IMR-90 (cell line): ENCODE measurements at places on chromosomes 16 and 17.

DNA sequence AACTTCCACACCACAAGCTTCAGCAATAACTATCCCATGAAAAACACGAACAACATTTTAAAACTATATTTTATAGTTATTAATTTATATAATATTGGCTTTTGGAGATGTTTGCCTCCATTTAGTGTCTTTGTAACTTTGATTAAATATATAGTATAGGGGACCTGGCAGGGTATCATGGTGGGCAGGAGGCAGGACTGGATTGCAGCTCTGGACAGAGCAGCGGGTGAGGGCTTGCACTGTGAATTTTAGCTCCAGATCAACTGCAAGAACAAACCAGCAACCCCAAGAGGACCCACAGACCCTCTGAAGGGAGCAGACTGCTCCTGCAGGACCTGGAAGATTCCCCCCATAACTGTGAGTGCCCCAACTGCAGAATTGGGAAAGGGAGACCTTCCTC lies 777.9 kb downstream of the KCNJ2 start:
- no peak for DNase-seq

GRCh38 chr16:2022723-2023091 lies 3.1 kb downstream of the NPW start:
- DNase-seq = peak; percentile 26

DNA sequence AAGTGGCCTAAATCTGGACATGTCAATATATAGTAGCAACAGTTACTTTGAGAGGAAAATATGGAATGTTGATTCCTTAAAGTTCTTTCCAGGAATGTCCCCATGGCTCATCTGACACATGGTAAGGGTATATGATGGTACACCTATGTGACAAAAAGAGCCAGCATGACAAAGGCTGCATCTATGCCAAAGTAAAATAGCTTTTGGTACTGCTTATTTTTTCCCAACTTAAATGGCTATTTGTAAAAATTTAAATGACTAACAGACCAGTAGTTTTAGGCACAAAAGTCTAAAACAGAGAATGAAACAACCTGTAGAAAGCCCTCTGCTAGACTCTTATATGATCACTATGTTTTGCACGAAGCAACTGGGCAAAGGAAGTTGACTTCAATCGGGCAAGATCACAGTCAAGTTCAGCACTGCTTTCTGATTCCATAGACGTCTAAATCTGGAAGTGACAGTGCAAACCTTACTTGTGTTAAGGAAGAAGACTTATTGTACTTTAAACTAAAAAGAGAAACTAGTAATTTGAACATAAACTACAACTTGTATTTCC lies 135.1 kb downstream of the SKAP1 start:
- no peak for DNase-seq

- DNase-seq = no peak
Measured at GRCh38 chr16:143456-143855, 5.0 kb upstream of the NPRL3 start.

DNA sequence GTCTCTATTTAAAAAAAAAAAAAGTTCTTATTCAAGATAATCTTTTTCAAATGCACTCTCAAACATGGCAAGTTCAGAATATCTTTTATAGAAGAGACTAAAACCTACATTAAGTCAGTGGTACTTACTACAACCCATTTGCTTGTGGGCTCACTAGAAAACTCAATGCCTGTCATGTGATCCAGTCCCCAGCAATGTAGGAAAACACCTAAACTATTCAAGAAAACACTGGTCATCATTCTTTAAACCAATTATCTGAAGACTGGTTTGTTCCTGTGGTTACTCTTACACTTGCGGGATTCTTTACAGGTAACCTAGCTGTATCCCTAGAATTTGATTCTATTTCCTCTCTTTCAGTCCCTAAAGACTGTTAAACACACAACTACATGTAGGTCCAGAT lies 19.6 kb downstream of the MED13 start:
- no peak for DNase-seq

GRCh38 chr17:10229181-10229580 lies 30.8 kb upstream of the GAS7 start:
- no peak for DNase-seq

- DNase-seq = peak; percentile 16
Measured at GRCh38 chr17:18143044-18143936, 34.7 kb downstream of the MYO15A start.

DNA sequence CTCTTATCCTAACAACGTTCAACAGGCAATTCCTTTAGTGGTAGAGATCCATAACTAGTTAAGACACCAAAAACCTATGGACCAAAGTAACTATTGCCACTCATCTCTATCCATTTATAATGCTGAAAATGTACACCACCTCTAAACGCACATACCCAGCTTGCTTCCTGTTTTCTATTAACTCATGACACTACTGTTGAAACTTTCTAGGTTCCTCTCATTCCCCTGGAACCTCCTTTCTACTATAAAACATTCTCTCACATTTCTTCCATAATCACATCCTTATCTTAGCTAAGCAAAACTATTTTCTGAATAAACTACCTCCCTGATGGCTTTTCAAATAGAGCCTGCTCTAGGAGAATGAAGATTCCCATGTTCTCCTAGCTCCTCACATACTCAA lies 42.9 kb upstream of the KSR1 start:
- no peak for DNase-seq

GRCh38 chr17:67624886-67625656 lies 92.7 kb upstream of the NOL11 start:
- no peak for DNase-seq

DNA sequence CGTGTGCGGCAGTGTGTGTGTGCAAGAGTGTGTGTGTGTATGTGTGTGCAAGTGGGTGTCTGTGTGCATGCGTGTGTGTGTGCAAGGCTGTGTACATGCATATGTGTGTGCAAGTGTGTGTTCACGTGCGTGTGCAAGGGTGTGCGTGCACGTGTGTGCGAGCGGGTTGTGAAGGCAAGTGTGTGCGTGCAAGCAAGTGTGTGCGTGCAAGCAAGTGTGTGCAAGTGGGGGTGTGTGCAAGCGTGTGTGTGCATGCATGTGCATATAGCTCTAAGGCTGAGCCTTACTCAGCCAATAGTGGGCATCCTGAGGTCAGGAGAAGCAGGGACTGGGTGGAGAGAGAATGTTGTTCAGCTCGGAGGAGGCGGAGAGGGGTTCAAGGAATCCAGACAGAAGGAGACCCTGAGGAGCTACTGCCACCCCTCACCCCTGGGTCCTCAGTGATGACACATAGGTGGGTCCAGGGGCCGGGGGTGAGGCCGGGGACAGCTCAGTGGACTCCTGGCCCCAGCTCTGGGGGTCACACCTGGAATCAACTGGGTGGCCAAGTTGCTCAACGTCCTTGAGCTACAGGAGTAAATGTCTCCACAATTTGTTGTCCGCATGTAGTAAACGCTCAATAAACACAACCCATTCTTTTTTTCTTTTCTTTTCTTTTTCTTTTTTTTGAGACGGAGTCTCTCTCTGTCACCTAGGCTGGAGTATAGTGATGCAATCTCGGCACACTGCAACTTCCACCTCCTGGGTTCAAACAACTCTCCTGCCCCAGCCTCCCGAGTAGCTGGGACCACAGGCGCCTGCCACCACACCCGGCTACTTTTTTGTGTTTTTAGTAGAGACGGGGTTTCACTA lies 1.8 kb downstream of the PRR29 start:
- no peak for DNase-seq

GRCh38 chr17:32636598-32637218 lies 149.9 kb downstream of the CDK5R1 start:
- no peak for DNase-seq

DNA sequence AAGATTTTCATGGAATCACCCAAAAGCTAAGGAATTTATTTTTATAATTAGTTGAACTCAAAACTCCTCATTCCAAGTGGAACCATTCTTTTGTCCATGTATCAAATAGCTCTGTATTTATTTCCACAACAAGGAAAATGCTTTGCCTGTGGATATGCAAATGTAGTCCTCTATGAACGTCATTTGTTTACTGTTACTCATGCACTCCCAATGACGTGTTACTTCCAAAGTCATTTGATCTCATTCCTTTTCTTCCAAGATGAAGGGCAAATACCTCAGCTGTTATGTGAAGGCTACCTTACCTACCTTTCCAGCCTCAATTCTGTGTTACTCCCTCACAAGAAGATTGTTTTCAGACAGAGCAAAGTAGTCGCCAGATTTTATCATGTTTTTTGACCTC lies 83.7 kb downstream of the ITFG1 start:
- DNase-seq = peak; percentile 82

GRCh38 chr17:49016775-49017463 lies 19.7 kb downstream of the IGF2BP1 start:
- peak; percentile 80 for DNase-seq

GRCh38 chr16:78597809-78598570 lies 498.5 kb downstream of the WWOX start:
- DNase-seq = no peak

- DNase-seq = no peak
Measured at GRCh38 chr17:60073621-60074020, 5.1 kb downstream of the HEATR6 start.

GRCh38 chr17:80426671-80427326 lies 11.8 kb downstream of the ENDOV start:
- DNase-seq = peak; percentile 50
